Stimulated activated CD8-positive, alpha-beta memory T cell treated with anti-CD3 and anti-CD28 coated beads, Interleukin-2, amount 100 ng/mL, for 1 hour (primary cell): ENCODE measurements at places on chromosomes 7 and 10.

DNA sequence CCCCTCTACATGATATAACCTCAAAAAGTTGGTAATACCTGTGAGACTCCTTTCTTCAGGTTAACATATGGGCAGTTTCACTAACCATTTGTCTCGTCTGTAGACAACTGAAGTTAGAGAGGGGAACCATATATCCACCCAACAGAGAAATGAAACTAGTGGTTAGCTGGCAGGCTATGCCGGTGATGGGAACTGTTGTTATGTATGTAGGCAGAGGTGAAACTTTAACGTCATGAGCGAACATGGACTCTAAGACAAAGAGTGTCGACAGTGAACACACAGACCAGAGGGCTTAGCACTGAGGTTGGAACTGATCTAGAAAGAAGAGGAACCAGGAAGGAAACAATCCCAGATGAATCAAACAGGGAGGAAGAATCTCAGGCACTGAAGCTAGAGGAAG is 112.4 kb downstream of the ELMO1 start:
- DNase-seq = no peak

- no peak for DNase-seq
Observed at GRCh38 chr10:117455346-117455745, 80.1 kb upstream of the PDZD8 start.

- DNase-seq = no peak
Observed at GRCh38 chr10:55746002-55746401, 615.1 kb downstream of the ZWINT start.

- DNase-seq = no peak
Observed at GRCh38 chr10:126946746-126947145, 41.5 kb downstream of the DOCK1 start.

DNA sequence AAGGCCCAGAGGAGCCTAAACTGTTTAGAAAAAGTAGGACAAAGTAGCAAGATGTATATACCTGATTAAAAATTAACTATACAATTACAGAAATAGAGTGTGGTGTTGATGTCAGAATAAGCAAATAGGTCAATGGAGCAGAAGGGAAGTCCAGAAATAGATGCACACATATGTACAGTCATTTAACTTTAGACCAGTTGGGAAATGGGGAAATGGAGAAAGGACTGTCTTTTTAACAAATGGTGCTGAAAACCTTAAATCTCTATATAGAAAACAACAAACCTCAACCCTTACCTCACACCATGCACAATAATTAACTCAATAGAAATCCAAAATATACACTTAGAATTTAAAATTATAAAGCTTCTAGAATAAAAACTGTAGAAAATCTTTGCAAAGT is 72.2 kb downstream of the CH25H start:
- DNase-seq = no peak

DNA sequence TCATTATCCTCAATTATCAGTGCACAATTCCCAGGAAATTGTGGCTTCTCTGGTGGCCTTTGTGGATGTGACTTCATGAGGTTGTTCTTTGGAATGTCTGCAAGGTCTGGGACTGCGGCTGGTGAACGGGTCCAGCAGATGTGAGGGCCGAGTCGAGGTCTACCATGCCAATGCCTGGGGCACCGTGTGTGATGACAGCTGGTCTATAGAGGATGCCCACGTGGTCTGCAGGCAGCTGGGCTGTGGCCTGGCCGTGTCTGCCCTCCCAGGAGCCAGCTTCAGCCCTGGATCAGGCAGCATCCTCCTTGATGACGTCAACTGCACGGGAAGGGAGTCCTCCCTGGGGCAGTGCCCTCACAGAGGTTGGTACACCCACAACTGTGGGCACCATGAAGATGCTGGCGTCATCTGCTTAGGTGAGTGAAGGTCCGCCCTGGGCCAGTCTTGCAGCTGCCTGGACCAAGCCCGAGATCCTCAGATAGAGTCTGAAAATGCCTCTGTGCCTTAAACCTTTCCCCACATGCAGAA is 46.9 kb downstream of the CUZD1 start:
- no peak for DNase-seq

- DNase-seq = no peak
Observed at GRCh38 chr10:58651040-58651439, 138.4 kb downstream of the BICC1 start.

DNA sequence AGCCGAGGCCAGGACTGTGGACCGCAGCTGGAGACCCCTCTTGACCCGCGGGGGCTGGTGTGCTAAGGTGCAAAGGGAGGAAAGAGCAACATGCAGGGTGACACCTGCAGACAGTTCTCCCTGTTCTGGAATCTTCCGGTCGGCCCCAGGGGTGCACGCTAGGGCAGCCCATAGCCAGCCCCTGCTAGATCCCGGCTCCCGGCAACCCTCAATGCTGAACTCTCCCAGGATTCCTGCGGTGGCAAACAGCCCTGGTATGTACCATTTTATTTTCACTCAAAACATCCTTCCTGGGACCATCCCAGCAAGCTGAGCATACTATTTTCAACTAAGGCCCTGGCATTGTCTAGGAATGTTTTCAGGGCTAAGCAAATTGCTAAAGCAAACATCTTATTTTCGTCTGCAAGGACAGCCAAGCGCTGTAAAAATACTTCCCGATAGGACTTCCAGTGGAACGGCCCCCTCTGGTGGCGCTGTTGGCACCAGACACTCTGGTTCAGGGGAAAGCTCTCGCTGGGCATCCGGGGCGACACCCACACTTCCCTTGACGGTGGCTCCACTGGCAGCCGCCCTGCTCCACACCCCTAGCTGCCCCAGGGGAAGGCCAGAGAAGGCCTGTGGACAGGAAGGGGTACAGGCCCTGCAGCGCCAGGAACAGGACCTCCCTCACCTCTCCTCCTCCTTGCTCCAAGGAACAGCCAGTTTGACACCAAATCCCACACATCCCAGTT is 99.4 kb downstream of the CTBP2 start:
- peak; percentile 9 for DNase-seq

DNA sequence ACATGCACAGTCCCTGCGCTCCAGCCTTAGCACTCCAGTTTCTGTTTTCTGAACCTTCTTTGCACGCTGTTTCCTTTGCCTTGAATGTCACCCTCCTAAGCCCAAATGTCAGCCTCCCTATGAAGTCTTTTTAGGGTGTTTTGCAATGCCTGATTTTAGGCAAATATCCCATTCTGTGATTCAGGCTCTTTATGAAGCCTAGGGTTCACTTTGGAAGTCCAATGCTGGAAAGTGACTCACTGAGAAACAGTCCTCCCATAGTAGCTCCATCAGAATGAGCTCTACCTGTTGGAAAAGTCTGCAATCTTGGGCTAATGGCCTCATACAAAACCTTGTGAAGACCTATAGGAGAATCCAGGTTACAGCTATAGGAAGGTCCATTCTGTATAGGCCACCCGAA is 5.3 kb downstream of the LAMB4 start:
- DNase-seq = no peak

GRCh38 chr10:14196113-14196512 is 134.6 kb downstream of the FRMD4A start:
- no peak for DNase-seq

GRCh38 chr7:111931958-111932357 is 274.2 kb downstream of the DOCK4 start:
- no peak for DNase-seq

- DNase-seq = no peak
Observed at GRCh38 chr7:17015598-17016031, 133.8 kb upstream of the AGR3 start.

DNA sequence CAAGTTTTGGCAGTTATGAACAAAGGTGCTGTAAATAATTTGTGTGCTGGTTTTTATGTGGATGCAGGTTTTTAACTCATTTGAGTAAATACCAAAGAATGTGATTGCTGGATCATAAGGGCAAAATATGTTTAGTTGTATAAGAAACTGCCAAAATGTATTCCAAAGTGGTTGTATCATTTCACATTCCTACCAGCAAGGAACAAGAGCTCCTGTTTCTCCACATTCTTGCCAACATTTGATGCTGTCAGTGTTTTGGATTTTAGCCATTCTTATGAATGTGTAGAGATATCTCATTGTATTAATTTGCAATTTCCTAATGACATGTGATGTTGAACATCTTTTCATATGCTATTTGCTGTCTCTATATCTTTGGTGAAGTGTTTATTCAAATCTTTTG is 207.3 kb upstream of the LRGUK start:
- DNase-seq = no peak

GRCh38 chr10:93994438-93994801 is 689 bp downstream of the PLCE1 start:
- no peak for DNase-seq
